NCI-H524 treated with DMSO at 0.1 percent for 48 hours (cell line): ENCODE measurements at places on chromosomes 5 and 9.

DNA sequence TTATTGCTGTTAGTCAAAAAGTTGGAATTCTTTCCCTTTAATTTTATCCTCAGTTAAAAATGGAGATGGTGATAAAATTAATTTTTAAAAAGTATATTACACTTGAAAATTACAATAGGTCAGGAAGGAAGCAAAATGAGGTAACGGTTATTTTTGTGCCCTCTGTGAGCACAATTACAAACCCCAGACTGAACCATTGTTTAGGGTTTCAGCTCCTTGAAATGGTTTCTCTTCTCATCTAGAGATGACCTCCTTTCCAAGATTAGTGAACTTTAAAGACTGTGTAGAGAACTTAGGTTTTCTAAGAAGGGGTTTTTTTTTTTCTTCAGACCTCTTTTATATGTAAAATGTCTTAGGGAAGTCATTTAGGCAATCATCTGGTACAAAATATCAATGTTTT lies 126.2 kb upstream of the CHD1 start:
- DNase-seq, result no peak

DNA sequence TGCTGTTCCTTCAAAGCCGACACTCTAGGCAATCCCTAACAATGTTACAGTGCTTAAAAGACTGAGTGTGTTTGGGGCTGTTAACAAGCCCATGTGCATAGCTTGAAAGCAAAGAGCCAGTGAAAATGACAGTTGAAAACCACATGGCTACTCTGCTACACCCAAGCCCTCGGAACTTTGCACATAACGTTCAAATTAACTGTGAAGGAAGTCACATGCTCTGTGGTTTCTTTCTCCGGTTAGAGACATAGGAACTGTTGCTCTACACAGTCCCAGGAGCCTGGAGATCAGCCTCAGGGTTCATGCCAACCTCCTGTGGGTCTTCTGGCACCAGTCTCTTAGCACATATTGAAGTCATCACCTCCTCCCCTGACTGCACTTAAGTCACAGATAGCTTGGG lies 51.1 kb downstream of the C9orf152 start:
- no peak for DNase-seq

- DNase-seq, result peak; percentile 10
These were observed 507.8 kb downstream of the MAT2B start for GRCh38 chr5:164013077-164013670.

DNA sequence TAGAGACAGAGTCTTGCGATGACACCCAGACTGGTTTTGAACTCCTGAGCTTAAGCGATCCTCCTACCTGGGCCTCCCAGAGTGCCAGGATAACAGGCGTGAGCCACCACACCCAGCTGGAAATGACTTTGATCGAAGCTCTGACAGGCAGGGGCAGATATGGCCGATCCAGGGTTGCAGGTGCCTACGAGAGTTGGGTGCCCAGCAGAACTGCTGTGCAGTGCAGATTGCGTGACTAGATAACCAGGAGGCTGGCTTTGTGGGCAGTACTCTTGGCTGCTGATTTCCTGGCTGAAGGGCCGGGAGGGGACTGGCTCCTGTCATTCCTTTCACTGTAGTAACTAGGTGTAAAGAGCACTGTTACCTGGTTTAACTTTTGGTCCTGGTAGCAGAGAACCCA lies 11.8 kb downstream of the TBC1D13 start:
- no peak for DNase-seq

- no peak for DNase-seq
These were observed 205.9 kb upstream of the TMEM161B start for GRCh38 chr5:88474574-88474973.

GRCh38 chr5:173198049-173198448 lies 37.0 kb downstream of the NKX2-5 start:
- no peak for DNase-seq
